Mucosa of gallbladder (tissue), 1 donor: ENCODE measurements at places on chromosomes 12 and 14. TPM values are rescaled to one million over a fixed set of nuclear protein-coding genes. Genes with fewer than 3 reads are reported as not detected.
A peak's percentile ranks its signal among the peaks of the same experiment; 100 is the strongest.

GRCh38 chr14:74434294-74434693 lies 8.3 kb upstream of the SYNDIG1L start:
- no peak for DNase-seq

DNA sequence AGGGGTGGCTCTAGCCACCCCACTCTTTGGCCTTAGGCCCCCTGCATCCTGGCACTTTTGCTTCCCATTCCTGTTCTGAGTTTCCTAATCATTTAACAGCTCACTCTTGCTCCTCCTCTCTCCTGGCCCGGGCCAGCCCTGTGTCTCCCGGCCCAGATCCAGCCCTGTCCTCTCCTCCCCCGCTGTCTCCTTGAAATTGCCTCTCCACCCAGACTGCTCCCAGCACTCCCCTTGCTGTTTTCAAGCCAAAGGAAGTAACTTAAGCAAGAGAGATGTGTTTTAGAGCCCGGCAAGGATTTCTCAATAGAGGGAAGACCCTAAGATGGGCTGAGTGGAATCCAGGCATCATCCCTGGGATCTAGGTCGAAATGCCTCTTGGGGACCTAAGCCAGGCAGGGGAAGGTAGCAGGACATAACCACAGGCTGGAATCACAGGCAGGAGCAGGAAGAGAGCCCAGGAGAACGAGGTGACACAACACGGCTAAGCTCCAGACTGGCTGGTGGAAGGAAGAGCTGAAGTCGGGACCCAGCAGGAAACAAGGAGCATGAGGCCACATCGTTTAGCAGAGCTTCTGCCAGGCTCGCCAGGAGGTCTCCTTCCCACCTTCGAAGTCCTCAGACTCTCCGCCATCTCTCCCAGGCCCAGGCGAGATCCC lies 2.0 kb upstream of the LRP1-AS start:
- peak; percentile 55 for DNase-seq

DNA sequence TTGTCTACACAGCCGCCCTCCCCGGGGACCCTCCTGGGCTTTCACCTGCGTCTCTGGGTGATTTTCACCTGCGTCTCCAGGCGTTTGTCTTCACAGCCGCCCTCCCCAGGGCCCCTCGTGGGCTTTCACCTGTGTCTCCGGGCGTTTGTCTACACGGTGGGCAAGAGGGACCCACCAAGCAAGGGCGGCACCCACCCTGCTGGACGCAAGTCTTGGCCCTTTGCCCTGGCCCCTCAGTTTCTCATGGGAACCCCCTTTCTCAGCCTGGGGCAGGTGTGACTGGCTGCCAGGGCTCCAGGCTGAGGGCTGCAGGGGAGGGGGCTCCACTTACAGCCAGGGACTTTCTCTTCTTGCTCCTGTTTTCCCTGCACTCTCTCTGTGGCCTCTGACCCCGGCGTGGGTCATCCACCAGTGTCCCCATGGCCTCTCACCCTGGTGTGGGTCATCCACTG lies 68.6 kb upstream of the GALNT9 start:
- DNase-seq: no peak

DNA sequence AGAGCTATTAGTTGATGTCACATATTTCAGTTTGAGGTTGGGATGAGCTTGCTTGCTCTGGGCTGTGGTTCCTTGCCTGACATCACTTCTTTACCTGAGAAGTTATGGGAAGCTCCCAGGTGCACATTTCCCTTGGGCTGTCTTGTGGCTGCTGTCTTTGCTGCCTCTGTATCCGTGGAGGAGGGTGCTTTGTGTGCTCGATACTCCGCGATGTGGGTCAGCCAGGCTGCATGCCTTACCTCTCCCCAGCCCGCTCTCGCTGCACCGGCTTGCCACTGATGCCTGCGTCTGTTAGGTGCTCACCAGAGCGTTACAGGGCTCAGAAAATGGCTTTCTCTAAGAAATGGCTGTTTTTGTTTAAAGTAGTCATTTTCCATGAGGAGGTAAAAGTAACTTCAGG lies 19.6 kb downstream of the PELI2 start:
- DNase-seq: no peak

DNA sequence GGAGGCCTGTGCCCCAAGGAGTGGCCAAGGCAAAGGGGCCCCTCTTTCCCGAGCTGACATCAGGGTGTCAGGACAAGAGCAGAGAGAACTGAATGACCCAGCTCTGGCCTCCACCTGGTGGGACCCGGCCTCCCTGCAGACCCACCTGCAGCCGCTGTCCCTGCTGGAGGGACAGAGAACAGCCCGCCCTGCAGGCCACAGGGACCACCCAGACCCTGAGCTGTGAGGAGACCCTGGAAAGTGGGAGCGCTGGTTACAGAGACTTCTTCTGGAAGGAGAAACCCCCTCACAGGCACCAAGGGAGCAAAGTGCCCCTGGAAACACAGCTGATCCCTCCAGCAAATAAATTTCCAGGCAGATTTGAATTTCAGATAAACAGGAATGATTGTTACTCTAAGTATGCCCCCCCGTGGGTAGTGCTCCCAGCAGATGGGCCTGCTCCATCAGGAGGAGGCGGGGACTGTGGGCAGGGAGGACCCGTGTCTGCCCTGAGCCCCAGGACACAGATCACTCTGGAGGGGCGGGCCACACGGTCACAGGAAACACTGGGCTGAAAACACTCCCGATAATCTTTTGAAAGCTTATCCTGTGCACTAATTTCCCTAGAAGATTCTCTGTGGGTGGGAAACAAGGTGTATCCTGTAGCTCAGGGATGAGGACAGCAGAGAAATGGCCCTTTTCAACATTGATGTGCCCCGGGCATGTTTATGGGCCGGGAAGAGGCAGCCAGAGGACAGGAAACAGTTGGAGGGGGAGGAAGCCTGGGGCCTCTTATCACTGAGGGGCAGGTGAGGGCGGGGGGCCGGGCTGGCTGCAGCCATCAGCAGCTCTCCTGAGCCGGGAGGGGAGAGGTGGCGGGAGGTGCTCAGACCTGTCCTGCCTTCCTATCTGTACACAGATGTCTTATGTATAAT lies 276.0 kb downstream of the ADGRD1 start:
- peak; percentile 15 for DNase-seq

DNA sequence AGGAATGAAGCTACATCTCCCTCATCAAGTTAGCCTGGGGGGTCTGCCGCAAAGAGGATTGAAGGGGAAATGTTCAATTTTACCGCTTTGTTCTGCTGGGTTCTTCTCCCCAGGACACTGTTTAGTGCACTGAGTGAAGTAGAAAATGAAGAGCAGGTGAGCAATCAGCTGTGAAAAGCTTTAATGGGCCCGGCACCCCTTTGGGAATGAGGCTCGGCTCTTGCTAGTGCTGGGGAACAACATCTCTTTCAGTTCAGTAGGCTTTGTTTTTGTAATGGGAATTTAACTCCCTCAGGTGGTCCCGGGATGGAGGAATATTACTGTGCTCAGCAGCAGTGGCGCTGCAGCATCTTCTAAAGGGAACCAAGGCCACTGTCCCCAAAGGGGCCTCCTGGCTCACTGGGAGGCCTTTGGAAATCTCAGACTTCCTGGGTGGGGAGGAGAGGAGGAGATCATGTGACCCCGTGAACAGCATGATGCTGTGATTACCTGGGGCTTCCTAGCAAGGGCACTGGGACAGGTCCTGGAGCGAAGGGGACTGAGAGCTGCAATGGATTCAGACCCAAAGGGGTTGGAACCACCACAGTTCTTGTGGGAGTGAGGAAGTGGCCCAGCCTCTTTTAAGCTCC lies 85.2 kb upstream of the MAX start:
- no peak for DNase-seq

- no peak for DNase-seq
These were observed 6.7 kb upstream of the SLC15A4 start for GRCh38 chr12:128830505-128830893.

DNA sequence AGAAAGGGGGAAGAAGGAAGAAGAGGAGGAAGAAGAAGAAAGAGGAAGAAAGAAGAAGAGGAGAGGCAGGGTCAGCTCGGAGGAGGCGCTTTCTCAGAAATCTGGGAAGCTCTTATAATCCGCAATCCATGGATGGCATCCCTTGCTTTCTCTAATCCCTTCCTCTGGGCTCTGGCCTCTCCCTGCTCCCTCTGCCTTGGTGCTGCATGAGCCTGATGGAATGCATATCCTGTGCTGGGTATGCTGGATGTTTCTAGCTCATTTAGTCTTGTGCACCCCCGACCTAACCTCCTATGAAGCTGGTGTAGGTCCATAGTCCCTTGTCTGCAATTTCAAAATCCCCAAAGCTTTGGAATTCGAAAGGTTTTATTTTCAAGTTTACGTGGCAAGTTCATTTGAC lies 94.2 kb upstream of the MYL2 start:
- no peak for DNase-seq

- DNase-seq: no peak
These were observed 89.8 kb downstream of the NTF3 start for GRCh38 chr12:5521456-5522325.

- no peak for DNase-seq
These were observed 81.7 kb downstream of the PRKAB1 start for GRCh38 chr12:119749666-119750065.

GRCh38 chr12:67826148-67826547 lies 163.1 kb upstream of the IFNG-AS1 start:
- DNase-seq: no peak

DNA sequence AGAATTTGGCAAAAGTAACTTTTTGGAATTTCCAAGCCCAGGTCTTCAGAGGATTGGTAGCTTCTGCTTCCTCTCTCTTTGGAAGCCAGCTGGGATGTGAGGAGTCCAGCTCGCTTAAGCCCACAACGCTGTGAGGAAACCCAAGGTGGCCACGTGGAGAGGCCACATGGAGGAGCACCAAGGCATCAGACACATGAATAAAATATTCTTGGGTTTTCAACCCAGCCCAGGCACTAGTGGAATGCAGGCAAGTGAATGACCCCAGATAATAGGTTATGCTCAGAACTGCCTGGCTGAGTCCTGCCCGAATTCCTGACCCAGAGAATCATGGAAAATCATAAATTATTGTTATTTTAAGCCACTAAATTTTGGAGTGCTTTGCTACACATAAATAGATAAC lies 119.7 kb upstream of the PARP11 start:
- no peak for DNase-seq

- DNase-seq: peak; percentile 53
These were observed 60.7 kb downstream of the SLC6A12 start for GRCh38 chr12:153080-153746.

DNA sequence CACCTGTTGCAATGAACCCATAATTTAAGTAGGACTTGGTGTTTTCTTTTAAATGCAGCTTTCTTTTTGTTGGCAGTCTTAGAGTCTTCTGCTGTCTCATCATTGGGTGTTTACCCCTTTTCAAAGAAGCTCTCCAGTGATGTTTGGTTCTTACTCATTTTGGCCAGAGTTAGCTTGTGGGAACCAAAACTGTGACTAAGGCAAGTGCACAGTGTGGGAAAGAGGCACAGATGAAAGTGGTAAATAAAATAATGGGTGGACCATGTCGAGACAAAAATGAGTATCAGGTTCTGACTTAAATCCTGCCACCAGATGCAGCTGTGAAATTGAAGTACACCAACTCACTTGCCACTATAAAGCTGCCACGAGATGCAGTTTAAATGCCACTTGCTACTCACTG lies 615.4 kb upstream of the MIS18BP1 start:
- no peak for DNase-seq

DNA sequence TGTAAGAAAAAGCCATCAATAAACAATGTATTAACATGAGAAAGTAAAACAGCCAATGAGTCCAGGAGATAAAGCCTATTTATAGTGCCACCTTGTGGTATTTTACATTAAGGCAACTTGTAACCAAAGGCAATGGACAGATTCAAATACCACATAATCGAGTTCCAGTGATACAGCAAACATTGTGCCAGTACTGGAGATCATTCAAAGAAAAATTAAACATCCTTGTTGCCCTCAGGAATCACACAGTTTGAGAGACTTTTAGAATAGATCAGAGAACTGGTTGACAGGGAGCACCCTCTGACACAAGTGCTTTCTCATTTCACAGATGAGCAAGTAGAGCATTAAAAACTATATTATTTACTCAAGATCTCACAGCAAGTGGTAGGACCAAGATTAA lies 98.1 kb downstream of the DDHD1 start:
- no peak for DNase-seq

- no peak for DNase-seq
These were observed 57.6 kb upstream of the MON2 start for GRCh38 chr12:62409068-62409467.

DNA sequence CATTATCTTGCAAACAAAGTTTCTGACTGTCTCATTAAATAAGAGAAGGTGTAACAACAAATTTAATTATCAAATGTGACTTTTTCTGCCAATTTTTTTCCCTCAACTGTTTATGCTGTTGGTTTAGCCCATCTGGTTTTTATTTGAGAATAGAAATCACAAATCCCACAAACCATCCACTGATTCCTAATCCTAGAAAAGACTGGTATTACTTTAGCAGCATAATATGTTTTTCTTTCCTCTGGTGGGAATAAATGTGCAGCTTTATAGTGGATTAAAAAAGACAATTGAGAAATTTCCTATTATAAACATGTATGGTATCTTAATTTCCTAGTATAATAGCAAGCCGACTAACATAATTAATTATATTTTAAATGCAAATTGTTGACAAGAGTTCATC lies 257.9 kb upstream of the FOXN3 start:
- DNase-seq: no peak

GRCh38 chr12:92600052-92600451 lies 102.7 kb upstream of the PLEKHG7 start:
- no peak for DNase-seq

- no peak for DNase-seq
These were observed 24.2 kb downstream of the CRACR2A start for GRCh38 chr12:3728686-3729085.

GRCh38 chr14:60317609-60318008 lies 68.6 kb downstream of the PPM1A start:
- no peak for DNase-seq

DNA sequence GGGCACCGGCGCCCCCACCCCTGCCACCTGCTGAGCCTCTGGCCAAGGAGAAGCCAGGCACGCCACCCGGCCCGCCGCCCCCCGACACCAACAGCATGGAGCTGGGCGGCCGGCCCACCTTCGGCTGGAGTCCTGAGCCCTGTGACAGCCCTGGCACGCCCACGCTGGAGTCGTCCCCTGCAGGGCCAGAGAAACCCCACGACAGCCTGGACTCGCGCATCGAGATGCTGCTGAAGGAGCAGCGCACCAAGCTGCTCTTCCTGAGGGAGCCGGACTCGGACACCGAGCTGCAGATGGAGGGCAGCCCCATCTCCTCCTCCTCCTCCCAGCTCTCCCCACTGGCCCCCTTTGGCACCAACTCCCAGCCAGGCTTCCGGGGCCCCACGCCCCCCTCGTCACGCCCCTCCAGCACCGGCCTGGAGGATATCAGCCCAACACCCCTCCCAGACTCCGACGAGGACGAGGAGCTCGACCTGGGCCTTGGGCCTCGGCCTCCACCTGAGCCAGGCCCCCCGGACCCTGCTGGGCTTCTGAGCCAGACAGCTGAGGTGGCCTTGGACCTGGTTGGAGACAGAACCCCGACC lies 6.5 kb downstream of the SETD1B start:
- DNase-seq: no peak

The FLVCR2 gene
- 8.7 TPM for total RNA-seq

The MYO1H gene
- total RNA-seq: not detected

The NXPH4 gene
- 0.83 TPM for total RNA-seq

The TDG gene
- 16.5 TPM for total RNA-seq

The OR11H6 gene
- total RNA-seq: not detected

The SLC25A47 gene
- total RNA-seq: 0.20 TPM

The SLC38A4 gene
- 0.69 TPM for total RNA-seq

The USP44 gene
- 2.9 TPM for total RNA-seq

The VIPAS39 gene
- total RNA-seq: 21.7 TPM

The TGM1 gene
- 3.0 TPM for total RNA-seq

The NUDT14 gene
- 47.2 TPM for total RNA-seq
